ENCODE measurements at places on chromosomes 12 and 14. TPM values are rescaled to one million over a fixed set of nuclear protein-coding genes. Genes with fewer than 3 reads are reported as not detected.

Gene NEUROD4
- not detected for total RNA-seq

Gene VTI1B
- 24.7 TPM for total RNA-seq

Gene L2HGDH
- total RNA-seq, result 20.7 TPM

Gene OAS3
- total RNA-seq, result 76.6 TPM

DNA sequence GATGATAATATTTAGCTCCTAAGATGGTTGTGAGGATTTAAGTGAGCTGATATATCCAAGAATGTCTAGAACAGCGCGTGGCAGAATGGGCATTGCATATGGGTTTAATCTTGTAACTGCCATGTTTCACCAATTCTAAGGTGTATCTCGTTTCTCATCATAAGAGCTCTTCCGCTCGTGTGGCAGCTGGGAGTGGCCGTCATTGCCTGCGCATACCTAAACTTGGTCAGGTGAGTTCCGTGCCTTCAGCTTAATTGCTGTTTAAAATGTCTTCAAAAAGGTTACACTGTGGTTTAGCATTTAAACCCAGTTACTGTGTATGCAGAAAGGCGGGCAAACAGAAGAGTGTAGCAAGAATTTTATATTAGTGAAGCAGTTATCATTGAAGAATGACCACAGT, 4.5 kb upstream of the AQP2 start:
- no peak for DNase-seq

GRCh38 chr14:65080960-65081747, 21.2 kb downstream of the MAX start:
- no peak for DNase-seq

GRCh38 chr12:29380536-29381523, at the start of gene ERGIC2:
Gene ERGIC2 (minus strand): TSS chr12:29381172. CDS start chr12:29371633, 9,539 bp downstream.
- DNase-seq, result peak; percentile 82

DNA sequence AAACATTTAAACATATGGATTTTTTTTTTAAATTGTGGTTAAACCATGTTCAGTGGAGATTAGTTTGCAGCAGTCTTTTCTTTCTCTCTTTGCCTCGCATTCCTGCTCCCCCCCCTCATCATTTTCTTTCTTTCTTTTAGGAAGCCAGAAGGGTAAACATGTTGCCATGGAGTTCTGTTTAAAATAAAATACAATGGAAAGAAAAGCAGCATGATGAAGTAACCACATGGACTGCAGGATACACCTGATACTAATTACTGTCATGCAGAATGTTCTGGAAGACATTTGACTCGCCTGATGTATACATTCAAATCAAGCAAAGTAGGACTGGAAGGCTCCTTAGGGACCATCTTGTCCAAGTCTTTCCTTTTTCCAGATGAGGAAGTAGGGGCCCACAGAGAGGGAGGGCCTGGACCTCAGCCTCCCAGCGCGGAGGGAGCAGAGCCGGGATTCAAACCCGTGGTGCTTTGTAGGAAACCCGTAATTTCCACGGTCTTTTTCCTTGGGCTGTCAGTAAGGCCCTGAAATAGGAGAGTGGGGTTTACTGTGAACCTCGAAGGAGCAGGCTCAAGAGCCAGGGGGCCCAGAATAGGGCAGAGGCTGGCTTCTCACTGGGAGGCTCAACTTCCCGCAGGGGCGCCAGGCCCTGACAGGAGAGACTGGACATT, 2.4 kb upstream of the MEG3 start:
- no peak for DNase-seq

DNA sequence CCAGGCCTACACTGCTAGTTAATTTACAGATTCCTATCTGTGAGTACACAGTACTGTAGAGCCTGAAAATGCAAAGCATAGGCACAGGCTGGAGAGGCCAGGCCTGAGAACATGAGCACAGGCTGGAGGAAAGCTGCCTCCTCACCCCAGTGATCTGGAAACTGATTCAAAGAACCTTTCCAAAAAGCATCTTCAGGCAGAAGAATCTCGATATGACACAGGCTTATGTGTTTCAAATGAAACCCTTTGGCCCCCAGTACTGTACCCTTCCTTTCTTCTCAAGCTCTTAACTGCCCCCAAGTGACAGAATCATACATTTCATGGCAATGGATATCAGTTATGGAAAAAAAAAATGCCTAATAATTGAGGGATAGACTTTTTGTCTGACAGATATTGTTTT, 122.0 kb downstream of the KCNC2 start:
- no peak for DNase-seq

All from activated naive CD4-positive, alpha-beta T cell treated with anti-CD3 and anti-CD28 coated beads, Interleukin-2, amount 50 U/mL, for 72 hours (primary cell).